ENCODE measurements at places on chromosomes 5 and 9.

- no peak for DNase-seq
Measured at GRCh38 chr9:5231212-5231611, at the start of gene INSL4. Gene INSL4, plus strand, starts transcription at chr9:5231419. Its CDS starts 105 bp downstream, at chr9:5231524.

DNA sequence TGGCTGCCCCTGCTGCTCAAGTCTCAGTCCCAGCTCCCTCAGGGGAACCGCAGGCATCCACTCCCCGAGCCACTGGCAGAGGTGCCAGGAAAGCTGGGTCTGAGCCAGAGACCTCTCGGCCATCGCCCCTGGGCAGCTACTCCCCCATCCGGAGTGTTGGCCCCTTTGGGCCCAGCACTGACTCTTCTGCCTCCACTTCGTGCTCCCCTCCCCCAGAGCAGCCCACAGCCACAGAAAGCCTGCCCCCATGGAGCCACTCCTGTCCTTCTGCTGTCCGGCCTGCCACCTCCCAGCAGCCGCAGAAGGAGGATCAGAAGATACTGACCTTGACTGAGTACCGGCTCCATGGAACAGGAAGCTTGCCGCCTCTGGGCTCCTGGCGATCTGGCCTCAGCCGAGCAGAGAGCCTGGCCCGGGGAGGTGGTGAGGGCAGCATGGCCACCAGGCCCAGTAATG, 49.8 kb upstream of the TESK1 start:
- DNase-seq = no peak

GRCh38 chr9:122213589-122214413, 15.0 kb downstream of the LHX6 start:
- DNase-seq = peak; percentile 81

GRCh38 chr9:99962680-99963261, 56.3 kb downstream of the STX17 start:
- no peak for DNase-seq

DNA sequence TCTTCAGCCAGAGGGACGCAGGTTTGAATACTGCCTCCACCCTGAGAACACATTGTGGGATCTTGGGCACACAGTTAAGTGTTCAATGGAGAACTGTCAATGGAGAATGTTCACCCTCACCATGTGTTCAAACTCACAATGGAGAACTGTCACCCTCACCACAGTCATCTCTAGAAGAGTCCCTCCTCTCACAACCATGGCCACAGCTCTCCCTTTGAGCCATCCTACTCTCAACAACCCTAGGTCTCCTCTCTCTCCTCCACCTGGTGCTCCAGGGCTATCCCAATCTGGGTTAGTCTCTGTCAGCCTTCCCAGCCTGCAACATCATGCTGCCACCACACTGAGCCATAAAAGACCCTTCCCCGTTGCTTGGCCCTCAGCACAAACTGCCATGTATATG, 36.3 kb upstream of the HAND1 start:
- no peak for DNase-seq

GRCh38 chr9:76810377-76810957, 46.2 kb downstream of the PCA3 start:
- peak; percentile 51 for DNase-seq

DNA sequence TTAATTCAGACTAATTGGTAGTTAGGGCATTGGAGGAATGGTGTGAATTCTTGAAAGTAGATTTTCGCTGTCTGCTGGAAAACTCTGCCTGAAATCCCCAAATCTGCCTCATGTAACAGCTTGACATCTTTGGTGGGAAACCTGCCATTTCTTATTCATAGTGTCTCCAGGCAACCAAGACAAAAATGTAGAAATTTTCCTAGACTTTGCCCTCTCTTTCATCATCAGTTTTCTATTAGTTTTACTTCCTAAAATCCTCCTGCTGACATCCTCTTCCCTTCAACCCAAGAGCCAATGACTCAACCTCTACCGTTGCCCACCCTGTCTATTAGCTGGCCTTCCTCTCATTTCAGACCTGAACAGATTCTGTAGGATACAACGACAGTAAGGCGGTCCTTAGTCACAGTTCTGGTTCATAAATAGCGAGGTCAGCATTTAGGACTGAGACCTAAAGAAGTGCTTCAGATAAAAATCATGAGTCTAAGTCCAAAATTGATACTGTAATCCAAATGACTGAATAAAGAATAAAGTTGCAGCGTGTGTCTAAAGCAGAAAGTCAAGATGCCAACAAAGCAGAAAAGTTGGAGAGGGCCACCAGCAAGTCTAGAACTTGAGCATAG, 133.9 kb downstream of the MUSK start:
- DNase-seq = no peak

DNA sequence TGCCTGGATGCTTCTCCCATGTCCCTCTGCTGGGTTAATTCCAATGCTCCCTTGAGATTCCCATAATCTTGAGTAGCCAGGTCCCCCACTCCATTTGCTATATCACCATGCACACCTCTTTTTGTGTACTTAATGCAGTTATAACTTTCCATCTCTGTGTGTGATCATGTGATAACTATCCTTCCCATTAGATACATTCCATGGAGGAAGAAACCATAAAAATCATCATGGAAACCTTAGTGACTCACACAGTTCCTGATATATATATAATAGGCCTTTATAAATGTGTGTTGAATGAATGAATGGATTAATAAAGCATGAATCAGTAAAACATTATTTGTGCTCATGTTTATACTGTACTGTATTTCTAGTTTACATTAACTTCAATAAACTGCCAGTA, 104.6 kb downstream of the PCSK5 start:
- DNase-seq = no peak

DNA sequence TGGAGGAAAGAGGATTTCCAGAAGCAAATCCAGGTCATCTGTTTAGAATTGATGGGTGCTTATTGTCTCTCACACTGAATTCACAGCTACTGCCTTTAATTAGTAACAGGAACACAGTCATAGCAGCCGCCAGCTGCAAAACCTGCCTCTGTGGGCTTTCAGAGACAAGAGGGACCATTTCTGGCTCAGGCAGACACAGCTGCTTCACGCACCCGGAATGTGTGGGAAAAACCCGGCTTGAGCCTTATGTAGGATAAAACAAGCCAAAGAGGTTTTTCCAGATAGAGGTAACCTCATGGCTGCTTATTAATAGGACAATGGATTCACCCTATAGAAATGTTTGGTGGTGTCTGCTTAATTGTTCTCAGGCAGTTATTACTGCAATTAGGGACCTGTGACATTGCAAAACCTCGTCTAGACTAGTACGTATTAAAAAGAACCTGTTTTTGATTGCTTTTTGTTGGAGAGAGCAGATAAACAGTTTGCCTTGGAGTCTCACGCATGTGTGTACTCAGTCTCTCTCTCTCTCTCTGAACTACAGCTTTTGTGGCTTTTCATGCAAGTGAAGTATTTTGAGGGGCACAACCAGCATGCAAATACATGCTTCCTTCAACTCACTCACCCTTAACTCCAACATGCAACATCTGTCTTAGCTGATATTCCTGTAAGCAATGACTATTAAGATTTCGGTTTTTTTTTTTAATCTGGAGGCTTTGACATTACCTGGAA, 302.7 kb downstream of the PLK2 start:
- DNase-seq = no peak

DNA sequence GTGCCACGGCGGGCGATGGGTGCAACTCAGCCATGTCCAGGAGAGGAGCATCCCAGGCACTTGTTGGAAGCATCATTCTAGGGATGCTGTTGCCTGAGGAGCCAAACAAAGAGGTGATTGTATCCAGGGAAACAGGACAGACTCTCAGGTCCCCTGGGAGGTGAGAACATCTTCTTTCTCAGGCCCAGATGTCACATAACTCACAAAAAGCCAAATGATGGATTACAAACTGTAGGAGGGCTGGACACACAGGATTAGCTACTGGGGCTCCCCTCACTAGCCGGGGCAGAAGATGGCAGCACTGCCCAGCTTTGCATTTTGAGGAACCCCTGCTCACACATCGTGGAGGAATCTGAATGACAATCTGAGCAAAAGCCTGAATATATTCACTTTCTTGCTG, 64.7 kb upstream of the NFIL3 start:
- DNase-seq = no peak

DNA sequence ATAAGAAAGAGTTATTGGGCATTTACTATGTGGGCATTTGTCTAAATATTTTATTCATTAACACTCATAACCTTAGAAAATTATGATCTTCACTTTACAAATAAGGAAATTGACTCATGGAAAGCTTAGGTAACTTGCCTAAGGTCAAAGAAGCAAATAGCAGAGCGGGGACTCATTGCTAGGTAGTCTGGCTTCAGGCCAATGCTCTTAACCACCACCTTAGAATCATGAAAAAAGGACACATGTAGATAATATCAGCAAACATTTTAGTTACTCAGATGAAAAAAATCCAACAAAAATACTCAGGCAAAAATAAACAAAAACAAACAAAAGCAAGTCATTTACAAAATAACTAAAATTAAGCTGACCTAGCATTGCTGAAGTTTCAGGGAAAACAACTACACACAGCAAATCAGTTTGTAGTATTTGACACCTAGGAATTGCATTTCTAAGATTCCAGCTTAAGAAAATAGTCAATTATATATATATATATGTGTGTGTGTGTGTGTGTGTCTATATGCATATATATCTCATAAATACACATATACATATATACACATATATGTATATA, 166.0 kb downstream of the HMHB1 start:
- no peak for DNase-seq

DNA sequence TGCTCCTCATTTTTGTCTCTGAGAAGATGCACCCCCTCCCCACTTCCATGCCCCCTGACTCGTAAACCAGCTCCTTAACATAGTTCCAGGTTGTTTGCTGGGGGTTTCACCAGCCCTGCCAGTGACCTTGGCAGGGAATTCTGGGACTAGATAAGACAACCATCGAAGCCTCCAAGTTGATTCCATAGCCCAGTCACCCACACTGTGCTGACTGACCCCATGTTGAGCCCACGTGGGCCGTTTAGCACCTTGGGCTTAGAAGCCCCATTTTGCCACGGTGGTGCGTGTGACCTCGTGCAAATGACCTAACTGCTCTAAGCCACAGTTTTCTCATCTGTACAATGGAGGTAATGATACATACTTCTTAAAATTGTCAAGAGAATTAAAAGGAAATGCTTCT, 24.6 kb downstream of the PSAT1 start:
- no peak for DNase-seq

GRCh38 chr5:178668579-178668978, 41.7 kb upstream of the CLK4 start:
- no peak for DNase-seq

DNA sequence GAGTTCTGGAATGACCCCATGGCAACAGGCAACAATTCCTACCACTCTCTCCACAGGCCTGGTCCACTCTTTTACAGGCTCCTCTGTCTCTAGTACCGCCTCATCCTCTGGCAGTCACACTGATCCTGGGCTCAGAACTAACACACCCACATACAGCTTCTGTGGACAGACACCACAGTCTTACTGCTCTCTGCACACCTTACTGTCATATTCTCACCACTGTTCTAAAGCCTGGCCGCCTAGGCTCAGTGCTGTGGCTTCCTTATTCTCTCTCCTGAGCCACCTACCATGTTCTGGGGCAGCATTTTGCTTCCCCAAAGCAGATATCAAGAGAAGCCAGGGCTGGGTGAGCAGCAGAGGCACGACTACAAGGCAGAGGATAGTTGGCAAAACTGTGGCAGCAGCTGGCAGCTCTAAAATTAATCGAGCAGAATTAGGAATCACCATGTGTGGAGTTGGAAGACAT, 14.8 kb downstream of the REEP5 start:
- no peak for DNase-seq

DNA sequence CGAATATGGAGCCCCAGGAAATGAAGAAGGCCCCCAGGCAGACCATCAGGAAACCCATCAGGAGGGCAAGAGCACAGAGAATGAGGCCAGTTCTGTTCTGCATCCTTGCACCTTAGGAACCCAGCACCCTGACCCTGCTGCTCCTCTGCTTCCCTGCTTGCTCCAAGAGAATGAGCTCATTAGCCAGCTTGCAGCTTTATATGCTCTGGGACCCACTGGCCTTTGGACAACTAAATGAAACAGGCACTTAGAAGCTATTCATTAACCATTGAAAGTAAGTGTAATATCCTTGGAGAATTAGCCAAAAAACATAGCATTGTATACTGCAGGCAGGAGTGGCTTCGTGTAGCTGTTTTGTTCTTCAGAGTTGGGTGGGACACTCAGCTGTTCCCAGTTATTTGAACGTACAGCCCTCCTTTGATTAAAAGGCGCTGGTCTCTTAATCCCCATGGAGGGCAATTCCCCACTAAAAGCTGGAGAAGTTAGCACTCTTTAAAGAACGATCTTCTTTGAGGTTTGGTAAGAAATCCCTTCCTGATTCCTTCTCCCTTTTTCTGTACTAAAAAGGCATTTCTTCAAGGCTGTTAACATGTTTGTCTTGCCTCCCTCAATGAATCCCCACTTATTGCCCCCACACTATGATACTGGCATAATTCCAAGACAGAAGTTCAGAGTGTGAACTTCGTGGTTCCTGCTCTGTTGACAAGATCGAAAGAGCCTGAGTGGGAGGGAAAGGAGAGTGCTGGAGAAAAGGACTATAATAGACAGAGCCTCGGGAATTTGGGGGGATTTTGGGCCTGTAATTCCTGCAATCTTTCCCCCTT, at the start of gene TMEM252:
Gene TMEM252 (minus strand): TSS at position 172 of the 824 bp plus-strand sequence. CDS start 69 bp downstream, at position 103.
- no peak for DNase-seq

GRCh38 chr5:140214831-140215230, 39.8 kb downstream of the CYSTM1 start:
- no peak for DNase-seq

GRCh38 chr5:175831507-175831906, 39.9 kb upstream of the CPLX2 start:
- no peak for DNase-seq

GRCh38 chr5:101390151-101390908, 487.2 kb upstream of the ST8SIA4 start:
- DNase-seq = peak; percentile 16

- DNase-seq = no peak
Measured at GRCh38 chr5:159133041-159133741, 33.5 kb upstream of the EBF1 start.

GRCh38 chr9:128128836-128129590, 1.5 kb upstream of the PTGES2 start:
- DNase-seq = no peak

Data from DMS153 (cell line).